ENCODE measurements at places on chromosomes 5 and 9.

- DNase-seq, result no peak
These were observed 159.9 kb downstream of the FANCC start for GRCh38 chr9:95157481-95158151.

GRCh38 chr5:66697796-66698564, 101.8 kb downstream of the MAST4 start:
- DNase-seq, result no peak

DNA sequence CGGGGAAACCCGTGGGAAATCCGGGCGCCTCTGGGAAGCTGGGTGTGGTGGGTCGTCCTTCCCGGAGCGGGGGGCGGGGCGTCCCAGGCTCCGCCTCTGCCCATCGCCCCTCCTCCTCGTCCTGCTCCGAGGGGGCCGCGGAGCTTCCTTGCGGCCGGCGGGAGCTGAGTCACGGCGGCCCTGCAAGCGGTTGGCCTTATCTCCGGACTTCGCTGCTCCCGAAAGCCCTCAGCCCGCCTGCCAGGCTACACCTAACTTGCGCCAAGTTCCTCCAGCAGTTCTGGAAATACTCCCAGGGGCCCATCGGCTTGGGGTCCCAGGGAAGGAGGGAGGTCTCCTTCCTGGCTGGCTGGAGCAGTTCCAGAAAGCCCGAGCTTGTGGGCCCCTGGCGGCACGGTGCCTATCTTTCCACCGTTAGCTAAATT, 54.1 kb upstream of the CDKN2AIPNL start:
- peak; percentile 58 for DNase-seq

DNA sequence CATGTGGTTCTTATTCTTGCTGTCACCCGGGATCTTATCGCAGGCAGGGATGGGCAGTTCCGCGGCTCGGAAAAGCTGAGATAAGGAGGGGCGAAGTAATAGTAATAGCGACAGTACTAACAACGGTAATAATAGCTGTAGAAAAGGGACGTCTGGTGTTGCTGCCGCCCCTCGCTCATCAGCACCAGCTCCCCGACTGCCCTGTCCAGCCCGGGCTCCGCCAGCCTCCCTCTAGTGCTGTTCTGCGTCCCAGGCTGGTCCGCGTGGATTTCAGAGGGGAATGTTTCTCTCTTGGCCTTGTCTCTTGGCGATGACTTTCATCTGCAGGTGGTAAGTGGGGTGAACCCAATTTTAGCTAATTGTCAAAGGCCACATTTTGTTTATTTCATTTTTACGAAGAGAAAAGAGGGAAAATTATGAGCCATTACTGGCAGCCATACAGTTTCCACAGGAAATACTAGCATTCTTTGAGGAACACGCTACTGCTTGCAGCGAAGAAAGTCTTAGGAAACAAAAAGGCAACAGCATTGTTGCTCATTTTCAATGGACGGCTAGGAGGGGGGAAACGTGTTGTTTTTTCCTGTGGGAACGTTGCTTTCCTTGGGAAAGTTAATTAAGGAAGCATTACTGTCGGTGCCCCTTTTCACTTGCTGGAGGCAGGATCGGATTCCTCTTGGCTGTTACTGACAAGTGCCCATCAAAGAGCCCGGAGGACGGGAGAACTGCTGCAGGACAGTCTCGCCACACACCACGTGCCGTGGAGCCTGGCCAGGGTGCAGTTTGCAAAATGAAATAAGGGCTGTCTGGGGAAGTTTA, 762 bp downstream of the SNCAIP start:
- DNase-seq, result peak; percentile 22

- DNase-seq, result no peak
These were observed 10.3 kb downstream of the TRIM32 start for GRCh38 chr9:116697362-116697761.

GRCh38 chr5:15885156-15885555, 294.4 kb downstream of the MARCHF11 start:
- no peak for DNase-seq

GRCh38 chr5:164376843-164377242, 871.4 kb downstream of the MAT2B start:
- no peak for DNase-seq

- no peak for DNase-seq
These were observed 332.9 kb downstream of the CWC27 start for GRCh38 chr5:65101632-65102100.

DNA sequence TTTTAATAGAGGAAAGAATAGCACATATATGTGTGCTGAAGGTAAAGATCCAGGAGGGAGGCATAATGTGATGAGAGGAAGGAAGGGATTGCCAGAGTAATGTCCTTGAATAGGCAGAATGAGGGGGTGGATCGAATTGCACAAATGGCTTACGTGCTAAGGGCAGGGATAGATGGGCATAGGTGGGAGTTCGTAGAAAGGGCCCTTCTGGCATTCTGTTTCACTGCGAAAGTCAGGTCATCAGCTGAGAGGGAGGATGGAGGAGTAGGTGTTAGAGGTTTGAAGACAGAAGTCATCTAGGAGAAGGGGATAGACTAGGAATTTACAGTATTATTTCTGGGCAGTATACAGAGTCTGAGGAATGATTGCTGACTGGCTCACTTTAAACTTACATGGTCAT, 32.1 kb downstream of the CNOT6 start:
- no peak for DNase-seq

GRCh38 chr9:34456746-34457145, 1.6 kb downstream of the FAM219A start:
- no peak for DNase-seq

DNA sequence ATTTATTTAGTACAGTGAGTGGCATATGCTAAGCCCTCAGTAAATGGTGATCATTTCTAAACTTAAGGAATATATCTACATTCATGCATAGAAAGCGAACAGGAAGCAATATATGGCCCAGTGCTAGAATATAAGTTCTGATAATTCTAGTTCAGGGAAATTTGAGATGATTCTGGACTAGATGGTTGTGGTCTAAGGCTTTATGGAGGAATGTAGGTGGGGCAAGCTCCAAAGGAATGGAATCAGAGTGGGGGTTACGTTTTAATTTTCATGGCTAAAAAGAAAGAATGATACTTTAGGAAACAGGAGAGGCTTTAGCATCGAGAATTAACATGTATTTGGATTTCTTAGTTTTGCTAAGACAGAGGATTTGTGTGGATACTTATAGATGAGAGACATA, 56.1 kb downstream of the MTREX start:
- no peak for DNase-seq

- DNase-seq, result no peak
These were observed 554.8 kb upstream of the MEF2C start for GRCh38 chr5:89437450-89438435.

DNA sequence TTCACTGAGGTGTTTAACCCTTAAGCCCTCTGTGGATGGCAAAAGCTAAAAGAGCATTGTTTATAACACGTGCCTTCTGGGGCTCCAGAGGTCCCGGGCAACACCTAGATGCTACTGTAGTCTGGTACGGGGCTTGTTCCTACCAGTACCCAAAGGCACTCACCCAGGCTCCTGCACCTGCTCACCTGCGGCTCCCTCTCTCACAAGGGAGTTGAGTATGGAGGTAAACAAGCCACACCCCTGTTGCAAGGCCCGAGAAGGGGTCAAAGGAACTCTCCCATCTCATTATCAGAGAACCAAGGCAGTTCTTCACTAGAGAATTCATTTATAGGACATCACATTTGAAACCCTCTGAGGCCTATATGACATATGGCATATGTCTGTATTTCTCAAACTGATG, 53.4 kb upstream of the IL6ST start:
- DNase-seq, result no peak

DNA sequence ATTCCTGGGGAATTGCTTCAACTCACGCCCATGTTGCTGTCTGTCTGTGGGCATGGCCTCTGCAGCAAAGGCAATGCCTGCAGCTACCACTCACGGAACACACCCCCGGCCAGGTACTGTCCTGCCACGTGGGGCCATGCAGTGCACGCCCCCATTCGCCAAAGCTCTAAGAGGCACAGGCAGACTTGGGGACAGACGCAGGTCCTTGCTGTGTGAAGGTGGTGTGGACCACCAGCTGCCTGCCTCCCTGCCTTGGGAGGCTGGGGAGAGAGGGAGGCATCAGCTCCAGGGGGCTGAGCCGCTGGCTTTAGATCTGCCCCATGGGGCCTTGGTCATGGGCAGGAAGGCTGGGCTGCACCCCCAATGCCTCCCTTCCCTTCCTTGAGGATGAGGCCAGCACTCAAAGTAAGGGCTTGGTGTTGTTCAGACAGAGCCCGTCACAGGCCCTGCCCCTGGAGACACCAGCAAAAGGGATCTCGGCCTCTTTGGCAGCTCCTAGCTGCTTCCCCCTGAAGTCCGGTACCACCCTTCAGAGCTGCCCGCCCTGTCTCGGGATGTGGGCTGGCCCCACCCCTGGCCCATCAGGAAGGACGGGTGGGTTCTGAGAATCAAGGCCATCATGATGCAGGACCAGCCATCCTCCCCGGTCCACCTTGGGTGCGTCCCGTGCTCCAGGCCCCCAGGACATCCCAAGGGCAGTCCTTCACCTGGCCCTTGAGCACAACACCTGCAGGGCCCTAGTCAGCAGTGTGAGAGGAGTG, 2.3 kb downstream of the GRIN1 start:
- no peak for DNase-seq

GRCh38 chr5:79135790-79136553, 24.4 kb downstream of the BHMT start:
- no peak for DNase-seq

GRCh38 chr5:58946230-58946629, 363.4 kb downstream of the RAB3C start:
- DNase-seq, result no peak

DNA sequence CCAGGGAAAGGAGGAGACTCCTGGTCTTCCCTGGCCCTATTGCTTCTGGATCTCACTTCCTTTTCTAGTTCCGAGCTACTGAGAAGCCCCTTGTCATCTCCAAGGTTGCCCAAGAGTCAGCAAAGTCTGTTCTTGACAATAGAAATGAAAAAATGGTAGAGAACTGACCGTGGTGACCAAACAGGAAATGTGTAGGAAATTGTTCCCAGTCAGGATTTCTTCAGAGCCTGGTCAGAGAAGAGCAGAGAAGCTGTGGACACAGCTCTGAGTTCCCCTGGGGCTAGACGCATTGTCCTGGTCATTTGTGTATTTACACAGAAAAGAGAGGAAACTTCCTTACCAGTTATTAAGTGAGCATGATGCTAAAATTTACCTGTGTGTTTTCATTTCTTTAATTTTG, 35.6 kb downstream of the S1PR3 start:
- DNase-seq, result no peak

Data from globus pallidus (tissue), 1 donor.